Inflammatory macrophage treated with lipopolysaccharide for 4 hours (primary cell): ENCODE measurements at places on chromosomes 6 and 20.

- peak; percentile 52 for DNase-seq
Observed at GRCh38 chr20:45445805-45446562, 23.6 kb upstream of the WFDC2 start.

GRCh38 chr20:49570828-49571552 lies 3.1 kb upstream of the PTGIS start:
- DNase-seq = no peak

DNA sequence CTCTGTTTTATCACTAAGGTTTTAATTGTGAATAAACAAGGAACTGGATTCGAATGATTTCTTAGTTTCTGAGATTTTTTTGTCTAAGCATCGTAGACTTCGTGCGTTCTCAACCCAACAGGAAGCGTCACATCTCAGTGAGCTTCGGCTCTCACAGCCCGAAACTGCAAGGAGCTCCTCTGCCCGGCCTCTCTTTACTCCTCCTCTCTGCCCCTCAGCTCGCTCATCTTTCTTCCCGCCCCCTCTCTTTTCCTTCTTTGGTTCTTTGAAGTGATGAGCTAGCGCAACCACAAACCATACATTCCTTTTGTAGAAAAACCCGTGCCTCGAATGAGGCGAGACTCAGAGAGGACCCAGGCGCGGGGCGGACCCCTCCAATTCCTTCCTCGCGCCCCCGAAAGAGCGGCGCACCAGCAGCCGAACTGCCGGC lies 480 bp upstream of the NT5E start:
- DNase-seq = no peak

DNA sequence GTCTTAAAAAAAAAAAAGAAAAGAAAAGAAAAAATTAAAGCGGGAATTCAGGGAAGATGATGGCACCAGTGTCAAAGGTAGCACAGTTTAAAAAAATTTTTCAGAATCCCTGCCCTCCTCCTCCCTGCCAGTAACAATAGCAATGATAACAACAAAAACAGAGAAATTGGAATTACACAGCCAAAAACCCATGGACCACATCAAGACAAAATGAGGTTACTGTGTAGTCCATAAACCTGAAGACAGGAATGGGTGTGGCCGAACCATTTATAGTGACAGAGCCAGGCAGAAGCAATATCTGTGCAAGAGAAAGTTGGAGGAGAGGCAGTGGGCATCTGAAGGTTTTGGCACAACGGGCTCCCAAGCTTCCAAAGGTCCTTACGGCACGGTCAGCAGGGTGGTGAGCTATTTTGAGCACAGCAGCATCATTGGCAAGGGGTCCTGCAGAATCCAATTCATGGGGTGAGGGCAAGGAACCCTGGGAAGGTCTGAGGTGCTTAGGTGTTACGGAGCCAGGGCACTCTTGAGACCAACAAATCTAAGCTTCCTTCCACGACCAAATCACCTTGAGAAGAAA lies 202.3 kb downstream of the GMPR start:
- DNase-seq = no peak

DNA sequence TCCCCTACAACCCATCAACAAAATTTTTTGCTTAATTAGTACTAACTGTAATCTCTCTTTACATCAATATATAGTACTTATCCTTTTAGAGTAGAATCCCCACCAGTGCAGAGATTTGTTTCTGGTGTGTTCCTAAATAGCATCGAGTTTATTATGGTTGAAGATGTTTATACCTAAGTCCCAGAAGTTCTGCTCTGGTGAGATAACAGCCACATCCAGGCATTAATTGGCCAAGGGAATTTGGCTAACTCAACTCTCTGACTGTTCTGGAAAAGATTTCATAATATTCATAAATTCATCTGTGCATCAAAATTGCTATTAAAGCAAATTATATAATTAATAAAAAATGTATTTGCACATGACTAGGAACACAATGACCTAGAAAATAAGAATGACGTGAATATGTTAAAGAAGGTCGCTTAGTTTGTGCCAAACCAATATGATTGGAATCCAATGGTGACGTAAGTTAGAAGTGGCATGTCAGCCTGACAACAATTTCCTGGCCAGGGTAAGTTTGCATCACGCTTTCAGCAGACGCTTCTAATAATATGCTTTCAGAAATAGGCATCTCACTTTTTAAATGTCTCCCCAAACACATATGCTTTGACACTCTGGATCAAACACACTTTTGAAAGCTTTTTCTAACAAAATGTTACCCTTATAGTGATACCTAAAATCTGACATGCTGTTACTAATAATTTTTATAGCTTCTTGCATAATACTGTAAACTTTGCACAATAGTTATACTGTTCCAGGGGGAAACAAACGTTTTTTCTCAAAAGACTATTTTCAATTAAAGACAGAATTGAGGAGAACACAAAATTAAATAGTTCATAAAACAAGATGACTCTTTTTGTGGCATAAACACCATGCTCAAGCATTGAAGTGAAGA lies 236.7 kb downstream of the TENT5A start:
- no peak for DNase-seq

DNA sequence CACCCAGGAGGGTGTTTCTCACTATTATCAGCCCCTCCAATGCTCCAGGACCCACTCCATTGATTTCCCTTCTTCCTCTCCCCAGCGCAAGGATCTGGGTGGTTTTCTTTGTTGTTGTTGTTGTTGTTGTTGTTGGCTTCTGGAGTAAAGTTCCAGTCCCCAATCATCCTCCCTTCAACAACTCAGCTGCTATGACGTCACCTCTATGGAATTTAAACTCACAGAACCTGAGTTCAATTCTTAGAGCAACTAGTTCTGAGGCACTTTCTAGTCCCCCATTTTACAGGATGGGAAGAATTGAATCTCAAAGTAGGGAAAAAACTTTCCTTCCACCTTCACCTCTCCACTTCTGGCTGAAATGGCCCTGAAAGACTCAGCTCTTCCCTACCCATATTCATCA lies 9.7 kb upstream of the WFDC8 start:
- no peak for DNase-seq

DNA sequence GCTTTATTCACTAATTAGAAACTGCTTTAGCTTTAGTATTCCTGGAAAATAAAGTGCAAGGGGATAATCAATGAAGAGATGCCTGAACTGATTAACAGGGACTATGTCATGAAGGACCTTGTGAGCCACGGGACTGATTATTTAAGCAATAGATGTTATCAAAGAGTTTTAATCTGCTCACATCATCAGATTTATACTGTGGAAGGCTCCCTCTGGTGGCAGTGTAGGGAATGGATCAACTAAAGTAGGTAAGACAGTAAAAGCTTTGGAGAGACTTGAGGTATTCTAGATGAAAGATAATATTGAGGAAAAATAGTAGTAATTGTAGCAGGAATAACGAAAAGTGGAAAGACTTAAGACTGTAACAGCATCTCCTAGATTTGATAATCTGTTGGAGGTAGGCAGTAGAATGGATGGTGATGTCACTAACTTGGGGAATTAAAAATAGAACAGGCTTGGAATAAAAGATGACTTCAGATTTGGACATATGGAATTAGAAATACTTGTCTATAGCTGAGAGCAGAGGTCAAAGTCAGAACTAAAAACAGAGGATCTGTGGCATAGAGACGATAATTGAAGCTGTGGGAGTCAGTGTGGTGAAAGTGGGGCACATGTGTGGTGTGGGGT lies 80.3 kb upstream of the HTR1E start:
- DNase-seq = peak; percentile 37

DNA sequence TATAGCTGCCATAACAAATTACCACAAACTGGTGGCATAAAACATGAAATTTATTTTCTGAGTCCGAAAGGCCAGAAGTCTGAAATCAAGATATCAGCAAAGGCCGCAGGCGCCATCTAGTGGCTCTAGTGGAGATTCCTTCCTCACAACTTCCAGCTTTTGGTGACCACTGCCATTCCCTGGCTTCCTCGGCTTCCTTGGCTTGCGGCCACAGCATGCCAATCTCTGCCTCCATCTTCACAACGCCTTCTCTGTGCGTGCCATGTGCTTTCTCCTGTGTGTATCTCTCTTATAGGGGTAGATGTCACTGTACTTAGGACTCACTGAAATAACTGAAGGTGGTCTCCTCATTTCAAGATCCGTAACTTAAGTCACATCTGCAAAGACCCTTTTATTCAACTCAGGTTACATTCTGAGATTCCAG lies 5.4 kb upstream of the PLAGL1 start:
- DNase-seq = peak; percentile 75

- DNase-seq = no peak
Observed at GRCh38 chr20:23295934-23296333, 54.7 kb upstream of the NXT1 start.

GRCh38 chr6:136524936-136525413 lies 25.2 kb downstream of the MAP7 start:
- DNase-seq = no peak

- peak; percentile 65 for DNase-seq
Observed at GRCh38 chr6:45631396-45631795, 253.7 kb upstream of the SUPT3H start.

DNA sequence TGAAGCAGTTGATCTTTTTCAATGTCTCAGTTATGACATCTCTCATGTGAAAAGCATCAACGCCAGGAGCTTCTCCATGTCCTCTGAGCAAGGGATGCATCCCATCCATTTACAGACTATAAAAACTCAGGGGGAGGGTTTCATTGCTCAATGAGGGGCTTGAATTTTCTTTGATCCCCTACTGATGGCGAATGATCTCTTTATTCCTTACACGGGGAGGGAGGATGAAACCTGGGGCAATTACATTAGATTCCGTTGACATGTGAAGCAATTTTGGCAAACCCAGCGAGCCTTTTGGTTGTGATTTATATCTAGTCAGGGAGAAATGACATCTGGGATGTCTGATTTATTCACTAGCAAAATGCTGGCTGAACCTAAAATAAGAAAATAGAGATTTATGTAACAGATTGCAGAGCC lies 268.9 kb downstream of the HIVEP2 start:
- DNase-seq = no peak

DNA sequence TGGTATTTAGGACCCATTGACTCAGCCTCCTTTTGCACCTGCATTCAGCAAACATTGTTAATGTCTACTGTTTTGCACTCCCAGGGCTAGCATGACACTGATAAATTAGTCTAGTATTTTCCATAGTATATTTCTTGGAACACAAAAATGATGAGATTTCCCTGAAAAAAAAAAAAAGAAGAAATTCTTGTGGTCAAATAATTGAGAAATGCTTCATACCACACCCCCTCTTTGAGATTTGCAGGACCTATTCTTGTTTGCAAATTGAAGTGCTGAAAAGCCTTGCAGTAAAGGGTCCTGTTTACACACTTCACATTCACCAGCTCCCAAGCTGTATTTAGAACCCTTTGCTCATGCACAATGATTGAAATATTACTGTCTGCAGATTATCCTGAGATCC lies 36.3 kb upstream of the CLIC5 start:
- peak; percentile 15 for DNase-seq

GRCh38 chr6:16273256-16273655 lies 34.9 kb downstream of the GMPR start:
- DNase-seq = no peak

DNA sequence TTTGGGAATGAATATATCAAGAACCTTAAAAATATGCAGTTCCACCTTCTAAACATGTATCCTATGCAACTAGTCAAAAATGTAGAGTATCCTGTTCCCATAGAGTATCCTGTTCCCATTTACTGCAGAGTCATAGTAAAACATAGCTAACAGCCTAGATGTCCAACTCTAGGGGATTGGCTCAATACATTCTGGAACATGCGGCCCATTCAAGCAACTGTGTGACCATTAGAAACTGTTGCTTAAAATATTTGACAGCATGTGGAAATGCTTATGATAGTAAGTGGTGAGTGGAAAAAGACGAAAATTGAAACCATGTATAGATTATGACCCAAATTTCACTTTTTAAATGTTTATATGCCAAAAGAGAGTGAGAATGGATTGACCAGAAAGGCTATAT lies 11.2 kb downstream of the FOXP4 start:
- DNase-seq = no peak

GRCh38 chr6:36131511-36132245 lies 1.4 kb downstream of the MAPK13 start:
- DNase-seq = peak; percentile 68

GRCh38 chr6:101760843-101761621 lies 367.5 kb downstream of the GRIK2 start:
- peak; percentile 98 for DNase-seq

GRCh38 chr6:72580281-72580940 lies 41.5 kb upstream of the KCNQ5 start:
- peak; percentile 85 for DNase-seq

GRCh38 chr6:137722749-137723272 lies 144.2 kb upstream of the TNFAIP3 start:
- peak; percentile 90 for DNase-seq

DNA sequence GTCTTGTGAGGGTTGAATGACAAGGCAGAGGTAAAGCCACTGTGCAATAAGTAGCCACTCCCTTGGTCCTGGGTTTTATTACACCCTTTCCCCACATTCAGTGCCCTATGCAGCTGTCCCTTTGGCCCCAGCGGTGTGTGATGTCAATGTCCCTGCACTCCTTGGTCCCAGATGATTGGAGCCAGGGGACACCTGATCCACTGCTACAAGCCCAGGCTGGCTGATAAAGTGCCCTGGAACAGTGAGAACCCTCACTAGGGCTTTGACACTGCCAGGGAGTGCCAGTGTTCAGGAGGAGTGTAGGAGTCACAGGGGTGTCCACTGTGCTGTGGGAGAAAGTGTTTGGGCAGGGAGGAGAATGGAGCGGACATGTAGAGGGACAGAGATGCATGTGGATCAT lies 30.4 kb downstream of the GABRR1 start:
- DNase-seq = no peak

DNA sequence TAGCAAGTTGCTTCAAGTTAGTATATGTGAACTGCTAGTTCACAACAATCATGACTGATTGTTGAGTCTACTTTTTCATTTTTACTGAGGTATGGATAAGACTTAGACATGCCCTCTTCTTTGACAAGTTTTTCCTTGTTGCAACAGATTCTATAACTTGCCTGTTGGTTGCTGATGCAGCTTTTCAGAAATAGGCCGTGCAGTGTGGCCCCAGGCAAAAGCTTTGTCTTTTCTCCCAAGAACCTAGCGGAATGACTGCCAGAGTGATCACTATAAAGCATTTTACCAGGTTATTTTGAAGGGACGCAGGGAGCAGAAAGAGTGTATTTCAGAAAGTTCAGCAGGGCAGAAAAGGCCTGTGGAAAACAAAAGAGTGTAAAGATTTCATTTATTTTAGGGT lies 16.0 kb downstream of the HECA start:
- DNase-seq = no peak

GRCh38 chr20:25504366-25505135 lies 80.8 kb downstream of the NINL start:
- no peak for DNase-seq

GRCh38 chr20:37903317-37904007 lies 535 bp downstream of the VSTM2L start:
- DNase-seq = no peak

GRCh38 chr6:7469696-7470095 lies 71.8 kb upstream of the DSP start:
- no peak for DNase-seq

- DNase-seq = no peak
Observed at GRCh38 chr20:58038123-58038654, 190.3 kb downstream of the ANKRD60 start.

DNA sequence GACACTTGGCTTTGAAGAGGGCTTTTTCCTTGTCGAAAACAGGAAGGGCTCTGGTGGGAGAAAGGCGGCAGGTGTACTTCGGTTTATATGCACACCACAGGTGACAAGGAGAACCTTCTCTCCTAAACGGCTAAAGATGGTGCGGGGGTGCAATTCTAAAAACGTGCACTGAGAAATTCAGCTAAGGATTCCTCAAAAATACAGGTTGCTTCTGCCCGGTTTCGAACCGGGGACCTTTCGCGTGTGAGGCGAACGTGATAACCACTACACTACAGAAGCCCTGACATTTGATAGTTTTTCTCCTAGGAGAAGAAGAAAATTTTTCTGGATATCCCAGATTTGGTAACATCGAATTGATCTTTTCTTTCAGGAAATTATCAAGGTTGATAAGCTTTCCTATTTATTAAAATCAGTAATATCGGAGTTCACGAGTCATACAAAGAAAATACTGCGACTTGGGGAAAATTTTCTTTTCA lies 32.0 kb downstream of the POM121L2 start:
- DNase-seq = no peak
